Eye (tissue), 1 donor: ENCODE measurements at places on chromosomes 12 and 14.
A peak's percentile ranks its signal among the peaks of the same experiment; 100 is the strongest.

- no peak for DNase-seq
These were observed 111.3 kb downstream of the DYRK2 start for GRCh38 chr12:67759829-67760228.

DNA sequence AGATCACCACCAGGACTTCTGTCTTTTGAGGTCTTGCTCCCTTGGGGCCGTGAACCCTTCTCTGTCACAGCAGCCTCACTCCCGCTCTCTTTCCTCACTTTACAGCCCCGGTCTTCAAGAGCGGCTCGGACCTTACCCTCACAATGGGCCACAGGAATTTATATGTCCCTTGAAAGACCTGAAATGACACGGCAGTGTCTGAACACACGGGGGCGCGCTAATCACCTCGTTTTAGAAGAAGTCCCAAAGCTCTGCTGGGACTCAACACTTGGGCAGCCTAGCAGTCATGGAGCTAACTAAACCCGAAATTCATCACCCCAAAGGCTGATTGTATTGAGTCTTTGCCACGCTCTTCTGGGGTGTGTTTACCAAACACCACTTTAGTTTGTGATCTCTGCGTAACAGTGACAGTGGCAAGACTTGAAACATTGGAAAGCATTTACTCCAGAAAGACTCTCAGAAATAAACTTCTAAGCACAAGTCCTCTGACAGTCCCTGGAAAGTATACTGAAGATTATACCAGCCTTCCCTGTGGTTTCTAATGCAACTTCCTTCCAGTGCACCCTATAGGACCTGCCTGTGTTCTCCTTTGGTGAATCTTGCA is 29.0 kb downstream of the SERPINA11 start:
- DNase-seq: peak; percentile 80

DNA sequence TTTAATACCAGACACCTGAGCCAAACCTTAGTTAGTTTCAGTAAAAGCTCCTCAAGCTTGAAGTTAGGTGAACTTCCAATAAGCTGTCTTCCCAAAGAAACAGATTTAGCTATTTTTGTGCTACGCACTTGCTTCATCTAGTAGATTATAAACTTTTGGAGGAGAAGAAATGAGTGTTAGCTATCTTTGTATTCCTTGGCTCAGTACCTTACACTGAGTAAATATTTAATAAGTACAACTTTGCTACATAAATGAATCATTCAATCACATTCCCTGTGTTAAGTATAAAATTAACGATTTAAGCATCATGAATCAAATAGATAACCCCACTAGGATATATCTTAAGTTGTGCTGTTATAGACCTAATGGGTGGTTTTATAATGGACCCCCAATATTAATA is 307.0 kb downstream of the PCNX1 start:
- no peak for DNase-seq

GRCh38 chr12:26825459-26826016 is 7.5 kb downstream of the ITPR2 start:
- DNase-seq: no peak

DNA sequence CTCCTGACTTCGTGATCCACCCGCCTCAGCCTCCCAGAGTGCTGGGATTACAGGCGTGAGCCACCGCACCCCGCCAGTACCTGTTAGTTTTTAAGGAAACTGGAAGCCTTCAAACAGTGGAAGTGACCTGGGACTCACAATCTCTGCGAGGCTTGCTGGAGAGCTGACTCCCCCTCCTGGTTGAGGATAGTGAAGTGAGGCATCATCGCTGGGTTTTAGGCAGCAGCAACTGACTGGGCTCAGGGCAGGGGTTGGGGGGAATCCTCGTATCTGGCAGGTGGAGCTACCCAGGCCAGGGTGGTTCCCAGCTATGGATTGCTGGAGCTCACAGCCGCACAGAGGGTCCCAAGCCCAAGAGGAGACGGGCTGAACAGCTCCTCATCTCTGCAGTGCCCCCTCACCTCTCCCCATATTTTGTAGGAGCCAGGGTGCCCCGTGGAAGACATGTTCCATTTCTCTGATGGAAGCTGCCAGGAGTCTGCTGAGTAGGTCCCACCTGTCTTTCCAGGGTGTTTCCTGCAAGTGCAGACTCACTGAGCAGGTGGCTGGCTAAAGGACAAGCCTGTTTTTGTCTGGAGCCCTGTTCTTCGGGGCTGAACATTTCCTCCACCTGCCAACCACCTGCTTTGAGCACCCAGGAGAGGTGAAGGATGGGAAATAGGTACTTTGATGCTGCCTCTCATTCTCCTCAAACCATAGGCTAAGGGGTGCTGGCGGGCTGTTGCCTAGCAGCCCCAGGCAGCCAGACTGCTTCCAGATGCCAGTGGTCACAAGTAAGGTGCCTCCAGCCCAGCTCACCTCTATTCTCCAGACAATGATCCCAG is 3.1 kb downstream of the AVIL start:
- DNase-seq: no peak

DNA sequence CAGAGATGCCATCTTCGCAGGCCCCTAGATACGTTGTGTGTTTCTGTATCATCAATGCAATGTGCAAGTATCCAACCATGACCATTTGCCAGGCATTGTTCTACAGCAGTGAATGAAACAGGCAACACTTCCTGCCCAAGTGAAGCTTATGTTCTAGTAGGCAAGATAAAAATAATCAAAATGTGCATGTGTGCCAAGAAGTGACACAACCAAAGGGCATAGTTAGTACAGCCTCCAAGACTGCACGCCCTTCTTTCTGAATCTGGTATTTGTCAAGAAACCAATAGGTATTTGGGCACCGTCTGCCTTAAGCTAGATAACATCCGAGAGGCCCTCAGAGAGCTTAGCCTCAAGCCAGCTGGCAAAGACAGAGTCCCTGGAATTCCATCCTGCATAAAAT is 152.0 kb downstream of the TMEM132C start:
- DNase-seq: no peak

DNA sequence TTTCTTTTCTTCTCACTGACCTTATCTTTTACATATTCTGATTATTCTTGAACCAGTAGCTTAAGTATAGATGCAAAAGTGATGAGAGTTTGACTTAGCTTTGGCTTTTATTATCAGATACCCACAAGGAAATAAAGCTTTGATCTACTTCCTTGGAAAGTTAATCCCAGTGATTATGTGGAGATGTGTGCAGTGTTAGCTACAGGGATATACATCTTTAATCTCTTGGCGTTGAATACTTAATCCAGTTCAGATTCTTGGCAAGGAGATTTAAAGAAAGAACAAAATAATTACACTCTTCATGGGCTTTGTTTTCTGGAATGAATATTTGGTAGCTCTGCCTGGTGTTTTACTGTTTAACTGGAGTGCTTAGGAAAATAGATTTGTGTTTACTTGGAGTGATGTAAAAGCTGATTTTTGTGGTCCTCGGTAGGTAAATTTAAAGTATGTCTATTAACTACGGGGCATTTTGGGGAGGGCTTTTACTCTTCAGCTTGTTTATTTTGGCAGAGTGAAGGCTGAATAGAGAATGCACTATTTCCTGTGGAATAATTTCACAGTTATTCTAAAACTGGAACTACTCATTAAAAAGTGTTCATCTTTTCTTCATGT is 150.1 kb upstream of the LRIG3 start:
- no peak for DNase-seq
